ENCODE measurements at places on chromosomes 3 and 15. TPM values are rescaled to one million over a fixed set of nuclear protein-coding genes. Genes with fewer than 3 reads are reported as not detected.

Gene CLRN1
- total RNA-seq = not detected

Gene ALPK3
- 0.20 TPM for total RNA-seq

Gene INKA1
- 0.73 TPM for total RNA-seq

Gene SLC24A1
- 4.1 TPM for total RNA-seq

Gene UROC1
- not detected for total RNA-seq

Gene FILIP1L
- total RNA-seq = 0.32 TPM

Gene FEZF2
- not detected for total RNA-seq

Gene GPR149
- total RNA-seq = not detected

Gene SMCO1
- total RNA-seq = not detected

Gene DYNLT2B
- total RNA-seq = 7.8 TPM

Gene GOLGA6L7
- total RNA-seq = not detected

Gene DPPA2
- not detected for total RNA-seq

Gene PLS1
- total RNA-seq = 1.9 TPM

Gene TGM4
- total RNA-seq = not detected

Measured in T-cell (primary cell).